Ovary (tissue), 10 donors: ENCODE measurements at places on chromosomes 5 and 9.

DNA sequence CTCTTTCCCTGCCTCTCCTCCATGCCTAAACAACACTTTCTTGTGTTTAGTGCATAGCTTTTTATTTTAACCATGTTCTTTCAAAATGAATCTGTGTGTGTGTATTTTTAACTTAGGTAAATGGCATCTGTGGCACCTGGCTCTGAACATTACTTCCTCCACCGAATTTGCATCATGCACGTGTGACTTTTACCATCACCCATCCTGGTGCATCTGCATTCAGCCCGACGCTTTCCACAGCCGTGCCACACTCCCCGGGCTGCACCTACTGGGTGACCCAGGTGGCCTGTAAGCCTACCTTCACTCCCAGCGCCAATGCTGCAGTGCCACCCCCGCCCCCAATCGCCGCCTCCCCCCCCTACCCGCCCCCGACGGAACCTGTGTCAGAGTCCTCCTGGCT is 12.7 kb upstream of the FCN1 start:
- DNase-seq: no peak

GRCh38 chr9:128782669-128783068 is 4.4 kb upstream of the TBC1D13 start:
- no peak for DNase-seq

DNA sequence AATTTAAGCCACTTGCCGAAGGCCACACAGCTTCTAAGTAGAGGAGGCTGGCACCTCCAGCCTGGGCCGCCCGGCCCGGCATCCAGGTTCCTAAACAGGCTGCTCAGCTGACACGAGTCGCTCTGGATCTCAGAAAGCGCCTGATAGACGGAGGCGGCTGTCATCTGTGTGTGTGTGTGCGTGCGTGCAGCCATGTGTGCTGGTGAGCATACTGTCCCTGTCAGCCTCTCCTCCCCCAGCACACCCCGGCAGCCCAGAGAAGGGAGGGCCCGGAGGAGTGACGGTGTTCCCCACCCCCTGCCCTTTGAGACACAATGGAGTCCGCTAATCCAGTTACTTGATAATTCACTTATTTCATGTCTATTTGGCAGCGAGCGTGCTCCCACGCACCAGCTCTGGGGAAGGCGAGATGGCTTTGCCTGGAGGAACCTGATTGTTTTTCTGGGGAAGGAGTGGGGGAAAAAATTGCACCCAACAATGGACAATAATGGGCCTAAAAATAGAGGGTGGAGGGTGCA is 20.0 kb downstream of the NTNG2 start:
- no peak for DNase-seq

DNA sequence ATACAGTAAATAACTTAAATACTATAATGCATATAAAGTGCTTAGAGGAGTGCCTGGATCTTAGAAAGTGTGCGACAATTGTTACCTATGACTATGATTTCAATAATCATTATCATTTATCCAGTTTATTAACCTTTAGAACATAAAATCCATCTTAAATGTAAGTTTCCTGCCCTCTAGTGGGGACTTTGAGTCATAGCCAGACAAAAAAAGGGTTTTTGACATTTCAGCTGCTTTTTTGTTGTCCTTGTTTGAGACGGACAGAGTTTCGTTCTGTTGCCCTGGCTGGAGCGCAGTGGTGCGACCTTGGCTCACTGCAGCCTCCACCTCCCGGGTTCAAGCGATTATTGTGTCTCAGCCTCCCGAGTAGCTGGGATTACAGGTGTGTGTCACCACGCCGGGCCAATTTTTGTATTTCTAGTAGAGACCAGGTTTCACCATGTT is 9.7 kb upstream of the C9orf152 start:
- DNase-seq: no peak

DNA sequence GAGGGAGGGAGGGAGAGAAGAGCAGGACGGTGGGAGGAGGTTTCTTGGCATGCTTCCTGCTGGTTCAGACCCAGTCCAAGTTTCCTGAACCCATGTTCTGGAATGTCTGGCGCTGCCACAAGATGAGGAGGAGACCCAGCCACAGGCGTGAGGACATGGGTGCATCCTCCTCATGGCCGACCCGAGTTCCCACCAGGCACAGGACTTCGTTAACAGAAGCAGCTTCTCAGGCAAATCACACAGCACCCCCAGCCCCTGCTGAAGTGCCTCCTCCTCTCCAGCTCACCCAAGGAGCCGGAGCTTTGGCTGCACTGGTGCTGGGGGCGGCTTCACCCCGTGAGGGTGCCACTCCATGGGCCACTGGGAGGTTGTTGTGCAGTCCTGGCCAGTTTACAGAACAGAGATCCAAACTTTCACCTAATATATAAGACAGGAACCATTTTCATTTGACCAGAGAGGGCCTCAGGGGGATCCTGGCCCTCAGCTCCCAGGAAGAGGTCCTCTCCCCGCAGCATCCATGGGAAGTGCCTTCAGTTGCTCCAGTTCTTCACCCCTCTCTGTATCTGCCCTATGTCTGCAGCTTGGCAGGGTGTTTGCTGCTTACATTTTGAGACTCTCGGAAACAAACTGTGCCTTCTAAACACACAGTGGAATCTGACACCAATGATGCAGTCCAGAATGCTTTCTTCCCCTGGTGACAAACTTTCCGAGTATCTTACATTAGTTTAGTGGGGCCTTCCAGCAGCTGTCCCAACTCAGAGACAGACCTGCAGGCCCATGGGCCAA is 10.2 kb upstream of the NKD2 start:
- DNase-seq: peak; percentile 15

- DNase-seq: no peak
Measured at GRCh38 chr5:93122446-93122845, 458.6 kb downstream of the NR2F1-AS1 start.

DNA sequence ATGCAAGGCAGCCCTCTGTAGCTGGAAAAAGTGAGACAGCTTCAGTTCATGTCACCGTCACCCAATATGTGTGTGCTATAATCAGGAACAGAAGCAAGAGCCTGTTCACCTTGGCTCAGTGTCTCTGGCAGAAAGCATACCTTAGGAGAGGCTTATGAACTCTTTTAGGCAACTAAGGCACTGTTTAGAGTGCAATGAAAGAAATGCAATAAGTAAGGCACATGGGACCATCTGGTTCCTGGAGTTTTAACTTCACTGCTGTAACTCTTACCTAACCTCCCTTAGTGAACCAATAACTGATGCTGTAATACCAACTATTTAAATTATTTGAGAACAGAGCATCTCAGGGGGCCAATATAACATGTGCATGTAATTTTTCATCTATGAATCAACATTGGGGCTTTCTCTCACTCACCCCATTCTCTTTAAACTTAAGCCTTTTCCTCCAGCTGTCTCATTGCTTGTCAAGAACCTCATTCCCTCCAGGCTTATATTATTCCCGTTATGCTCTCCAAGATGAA is 32.4 kb downstream of the C9 start:
- DNase-seq: no peak

DNA sequence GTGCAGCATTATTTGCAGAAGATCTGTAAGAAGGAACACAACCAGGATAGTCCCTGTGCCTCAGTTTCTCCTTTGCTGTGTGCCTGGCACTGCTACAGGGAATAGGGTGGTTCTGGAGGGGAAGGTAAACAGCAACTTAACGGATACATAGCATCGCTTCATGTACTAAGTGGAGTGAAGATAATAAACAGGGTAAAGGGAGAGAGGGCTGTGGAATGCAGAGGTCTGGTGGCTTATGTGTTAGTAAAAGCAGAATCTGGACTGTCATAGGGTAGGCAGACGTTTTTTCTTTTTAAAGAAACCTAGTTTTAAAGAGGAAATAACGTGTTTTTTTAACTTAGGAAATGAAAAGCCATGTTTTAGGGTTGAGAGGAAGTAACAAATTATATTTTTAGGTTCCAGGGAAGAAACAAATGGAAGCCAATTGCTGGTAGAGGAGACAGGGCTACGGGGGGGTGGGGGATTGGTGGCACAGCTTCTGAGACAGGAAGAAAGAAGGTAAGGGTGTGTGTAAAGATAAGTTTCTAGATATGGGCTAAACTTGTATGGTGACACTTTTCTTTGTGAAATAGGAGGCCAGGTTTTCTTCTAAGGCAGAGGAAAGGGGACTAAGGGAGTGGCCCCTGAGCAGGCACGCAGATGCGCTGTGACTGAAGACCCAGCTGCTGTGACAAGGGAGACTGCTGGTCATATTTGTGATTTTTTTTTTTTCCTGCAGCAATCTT is 1.3 kb downstream of the GNG10 start:
- no peak for DNase-seq

DNA sequence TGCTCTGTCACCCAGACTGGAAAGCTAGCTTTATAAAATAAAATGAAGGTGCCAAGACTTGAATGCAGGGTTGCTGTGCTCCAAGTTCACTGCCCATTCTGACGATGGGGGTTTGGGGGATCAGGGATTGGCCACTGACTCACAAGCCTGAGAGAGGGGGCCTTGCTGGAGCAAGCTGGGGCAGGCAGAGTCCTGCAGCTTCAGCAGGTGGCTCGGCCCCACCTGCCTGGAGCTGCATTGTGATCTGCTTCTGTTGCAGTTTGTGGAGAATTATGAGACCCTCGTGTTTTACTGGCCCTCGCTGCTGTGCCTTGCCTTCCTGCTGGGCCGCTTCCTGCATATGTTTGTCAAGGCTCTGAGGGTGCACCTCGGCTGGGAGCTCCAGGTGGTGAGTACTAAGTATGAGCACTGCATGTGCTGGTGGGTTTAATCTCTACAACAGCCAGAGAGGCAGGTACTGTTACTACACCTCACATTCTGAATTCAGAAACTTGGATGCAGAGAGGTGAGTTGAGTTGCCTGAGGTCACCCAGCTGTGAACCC is 31.1 kb upstream of the CCDC180 start:
- no peak for DNase-seq

DNA sequence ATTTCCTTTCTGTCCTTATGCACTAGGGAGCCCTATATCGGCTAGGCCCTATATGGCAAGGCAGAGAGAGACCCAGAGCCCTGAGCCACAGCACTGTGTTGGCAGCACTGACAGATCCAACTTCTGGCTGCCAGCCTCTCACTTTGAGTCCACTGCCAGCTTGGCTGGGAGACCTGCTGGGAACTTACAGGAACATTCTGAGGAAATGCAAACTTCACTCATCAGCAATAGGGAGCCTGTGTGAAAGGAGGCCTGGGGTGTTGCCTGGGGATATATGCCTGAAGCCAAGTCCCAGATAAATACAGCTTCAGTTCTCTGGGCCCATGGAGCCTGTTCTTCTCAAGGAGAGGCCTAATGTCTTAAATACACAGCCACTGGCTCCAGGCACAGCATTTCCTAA is 78.0 kb downstream of the ADRB2 start:
- DNase-seq: no peak

- peak; percentile 68 for DNase-seq
Measured at GRCh38 chr5:179763215-179763945, 30.4 kb upstream of the LTC4S start.

DNA sequence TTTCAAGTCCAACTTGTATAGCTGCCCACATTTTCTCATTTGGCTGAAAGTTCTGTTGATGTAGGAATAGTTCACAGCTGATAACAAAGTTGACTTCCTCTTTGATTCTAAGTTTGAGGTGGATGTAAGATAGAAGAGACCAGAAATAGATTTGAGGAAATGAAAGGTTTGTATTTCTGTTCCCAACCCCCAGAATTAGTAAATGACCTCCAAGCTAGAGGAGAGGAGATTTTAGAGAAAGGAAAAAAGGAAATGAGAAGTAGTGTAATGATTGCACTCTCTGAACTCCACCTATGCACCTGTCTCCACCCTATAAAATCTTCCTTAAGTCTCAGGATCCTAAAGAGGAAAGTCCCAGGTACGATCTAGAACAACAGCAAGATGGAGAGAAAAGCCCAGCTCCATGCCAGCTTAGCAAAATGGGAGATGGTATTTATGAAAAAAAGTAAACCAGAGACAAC is 130.4 kb upstream of the POC5 start:
- DNase-seq: no peak

DNA sequence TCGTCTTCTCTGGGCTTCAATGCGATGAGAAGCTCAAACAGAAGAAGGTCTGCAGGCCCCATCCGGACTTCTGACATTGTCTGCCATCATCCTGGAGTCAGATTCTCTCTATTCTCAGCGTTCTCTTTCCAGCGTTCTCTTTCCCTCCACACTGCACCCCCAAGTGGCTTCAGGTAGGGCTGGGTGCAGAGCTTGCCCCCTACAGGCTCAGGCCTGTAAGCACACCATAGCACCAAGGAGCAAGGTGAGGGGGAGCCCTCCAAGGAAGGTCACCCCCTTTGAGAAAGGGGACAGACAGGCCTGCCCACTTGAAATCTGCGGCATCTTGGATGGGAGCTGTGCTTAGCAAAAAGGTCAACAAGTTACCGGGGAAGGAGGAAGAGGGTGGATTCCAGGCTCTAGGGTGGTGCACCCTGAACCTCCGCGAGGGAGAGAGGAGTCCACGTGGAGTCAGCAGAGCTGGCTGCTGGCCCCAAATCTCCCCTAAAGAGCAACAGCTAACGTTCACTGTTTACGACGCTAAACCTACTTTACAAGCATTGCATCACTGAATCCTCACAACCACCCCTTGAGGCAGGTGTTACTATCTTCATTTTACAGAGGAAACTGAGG is 27.5 kb downstream of the GPX3 start:
- no peak for DNase-seq

DNA sequence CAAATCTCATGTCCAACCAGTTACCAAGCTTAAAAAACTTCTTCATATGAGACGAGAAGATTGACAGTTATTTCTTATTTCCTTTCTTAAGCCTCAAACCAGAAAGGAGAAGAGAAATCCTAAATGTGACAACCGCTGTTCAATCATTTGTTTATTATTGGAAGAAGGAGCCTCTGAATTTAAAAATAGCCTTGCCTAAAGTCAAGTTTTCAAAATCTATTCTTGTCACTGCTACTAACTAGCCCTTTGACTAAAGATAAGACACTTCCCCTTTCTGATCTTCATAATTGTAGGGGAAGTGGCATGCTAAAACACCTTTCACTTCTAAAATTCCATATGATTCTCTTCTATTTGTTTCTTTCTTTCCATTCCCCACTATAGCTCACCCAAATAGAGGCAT is 106.2 kb upstream of the EMB start:
- no peak for DNase-seq

GRCh38 chr9:129382281-129383018 is 204.4 kb upstream of the IER5L start:
- DNase-seq: no peak

GRCh38 chr9:114033397-114034103 is 44.5 kb downstream of the AMBP start:
- peak; percentile 15 for DNase-seq

GRCh38 chr9:36659500-36659899 is 86.8 kb downstream of the MELK start:
- DNase-seq: no peak

DNA sequence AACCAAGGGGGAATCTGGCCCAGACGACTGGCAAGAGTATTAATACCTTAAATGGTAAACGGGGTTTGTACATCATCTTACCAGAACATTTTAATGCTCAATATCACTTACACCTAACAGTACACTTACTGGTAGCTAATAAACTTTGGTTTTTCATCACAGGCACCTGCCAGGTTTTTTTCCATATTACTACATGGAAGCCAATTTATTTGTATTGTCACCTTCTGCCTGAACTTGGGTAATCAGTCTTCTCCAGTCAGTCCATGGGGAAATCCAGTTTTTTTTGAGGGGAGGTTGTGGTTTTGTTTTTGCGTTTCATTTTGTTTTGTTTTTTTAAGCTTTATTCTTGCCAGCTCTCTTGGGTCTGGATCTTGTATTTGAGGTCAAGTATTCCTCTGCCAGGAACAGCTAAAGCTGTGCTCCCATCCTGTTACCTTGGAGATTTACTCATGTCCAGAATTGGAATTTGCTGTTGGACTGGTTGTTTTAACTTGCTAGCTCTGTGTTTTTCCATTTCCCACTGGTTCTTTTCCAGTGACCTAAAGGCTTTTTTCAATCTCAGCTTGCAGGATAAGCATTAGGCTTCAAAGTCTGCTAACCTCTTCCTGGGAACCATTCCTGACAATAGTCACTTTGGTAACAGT is 11.1 kb upstream of the NADK2 start:
- no peak for DNase-seq

- DNase-seq: no peak
Measured at GRCh38 chr5:178476531-178476930, 113.7 kb downstream of the COL23A1 start.
